ENCODE measurements at places on chromosomes 13 and 19.

- no peak for DNase-seq
These were observed 79.2 kb downstream of the IRS2 start for GRCh38 chr13:109707044-109707741.

- DNase-seq, result no peak
These were observed 19.6 kb downstream of the FRY start for GRCh38 chr13:32051156-32051555.

DNA sequence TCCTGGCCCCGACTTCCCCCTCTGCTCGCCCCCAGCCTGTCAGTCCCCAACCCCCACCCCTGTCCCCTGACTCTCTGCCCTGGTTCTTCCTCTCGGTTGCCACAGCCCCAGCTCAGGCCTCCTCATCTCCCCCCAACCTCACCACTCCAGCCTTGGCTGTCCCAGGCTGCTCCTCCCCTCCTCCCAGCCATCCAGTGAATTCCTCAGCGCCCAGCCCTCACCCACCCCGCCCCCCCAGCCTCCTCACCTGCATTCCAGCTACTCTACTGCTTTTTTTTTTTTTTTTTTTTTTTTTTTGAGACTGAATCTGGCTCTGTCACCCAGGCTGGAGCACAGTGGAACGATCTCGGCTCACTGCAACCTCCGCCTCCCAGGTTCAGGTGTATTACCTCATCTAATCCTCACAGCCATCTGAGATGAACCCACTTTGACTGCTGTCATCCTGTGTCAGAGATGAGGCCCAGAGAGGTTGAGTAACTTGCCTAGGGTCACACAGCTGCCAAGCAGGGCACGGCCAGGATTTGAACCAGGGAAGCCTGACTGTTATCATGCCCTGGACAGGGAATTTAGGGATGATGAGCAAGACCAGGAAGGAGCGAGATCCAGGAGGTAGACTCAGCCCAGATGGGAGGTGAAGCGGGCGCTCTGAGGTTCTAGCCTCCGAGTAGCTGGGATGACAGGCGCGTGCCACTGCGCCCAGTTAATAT is 2.6 kb downstream of the SULT2B1 start:
- DNase-seq, result no peak

DNA sequence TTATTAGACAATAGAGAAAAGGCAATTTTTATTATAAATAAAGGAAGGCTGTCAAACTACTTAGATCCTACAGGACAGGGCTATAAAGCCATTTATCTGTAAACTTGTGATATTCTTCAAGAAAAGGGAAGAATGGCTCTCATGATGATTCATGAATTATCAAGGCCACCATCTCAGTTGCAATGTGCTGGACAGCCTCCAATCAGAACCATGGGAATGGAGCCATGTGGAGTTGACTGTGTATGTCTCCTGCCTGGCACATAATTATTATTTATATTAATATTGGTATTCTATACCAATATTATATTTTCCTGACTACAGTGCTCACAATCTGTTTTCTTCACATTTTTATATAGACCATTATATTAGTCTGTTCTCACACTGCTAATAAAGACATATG is 560.5 kb upstream of the MIR17HG start:
- DNase-seq, result no peak

- DNase-seq, result no peak
These were observed 668 bp upstream of the ARHGAP45 start for GRCh38 chr19:1066251-1066747.

- DNase-seq, result no peak
These were observed 861.9 kb downstream of the GPC5 start for GRCh38 chr13:92260363-92260762.

- no peak for DNase-seq
These were observed 11.5 kb downstream of the HIPK4 start for GRCh38 chr19:40378509-40378908.

DNA sequence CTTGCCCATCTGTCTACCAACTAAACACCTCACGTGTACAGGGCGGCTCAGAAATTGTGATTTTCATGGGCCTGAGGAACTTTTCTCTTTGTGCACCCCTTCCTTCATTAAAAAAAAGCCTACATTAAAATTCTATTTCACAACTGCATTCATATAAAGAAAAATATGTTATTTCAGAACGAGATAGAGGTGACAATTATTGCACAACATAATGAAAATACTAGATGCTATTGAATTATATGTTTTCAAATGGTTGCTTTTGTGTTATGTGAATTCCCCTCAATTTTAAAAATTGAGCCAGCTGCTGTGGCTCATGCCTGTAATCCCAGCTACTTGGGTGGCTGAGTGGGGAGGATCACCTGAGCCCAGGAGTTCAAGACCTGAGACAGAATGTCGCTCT is 5.2 kb downstream of the SLC1A6 start:
- no peak for DNase-seq

GRCh38 chr19:52786078-52786463 is 520 bp downstream of the ZNF600 start:
- no peak for DNase-seq

DNA sequence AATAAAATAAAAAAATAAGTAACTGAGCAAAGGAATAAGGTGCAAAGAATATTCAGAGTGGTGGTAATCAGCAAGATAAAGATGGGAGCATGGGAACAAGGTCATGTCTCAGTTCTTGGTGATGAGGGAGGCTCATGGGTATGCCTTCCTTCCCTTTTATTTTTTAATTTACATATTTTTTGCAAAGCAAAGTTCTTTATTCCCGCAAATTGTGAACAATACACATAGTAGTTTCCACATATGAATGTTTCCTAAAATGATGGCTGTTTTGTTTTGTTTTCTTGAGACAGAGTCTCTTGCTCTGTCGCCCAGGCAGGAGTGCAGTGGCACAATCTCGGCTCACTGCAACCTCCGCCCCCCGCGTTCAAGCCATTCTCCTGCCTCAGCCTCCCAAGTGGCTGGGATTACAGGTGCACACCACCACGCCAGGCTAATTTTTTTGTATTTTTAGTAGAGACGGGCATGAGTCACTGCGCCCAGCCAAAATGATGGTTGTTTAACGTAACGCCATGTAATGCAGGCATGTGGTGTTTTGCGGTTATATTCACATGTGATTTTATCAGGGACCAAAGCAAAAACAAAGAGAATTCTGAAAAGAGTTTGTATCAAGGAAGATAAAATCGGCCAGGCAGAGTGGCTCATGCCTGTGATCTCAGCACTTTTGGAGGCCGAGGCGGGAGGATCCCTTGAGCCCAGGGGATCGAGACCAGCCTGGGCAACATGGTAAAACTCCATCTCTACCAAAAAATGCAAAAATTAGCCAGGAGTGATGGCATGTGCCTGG is 4.5 kb upstream of the ADGRE2 start:
- no peak for DNase-seq

DNA sequence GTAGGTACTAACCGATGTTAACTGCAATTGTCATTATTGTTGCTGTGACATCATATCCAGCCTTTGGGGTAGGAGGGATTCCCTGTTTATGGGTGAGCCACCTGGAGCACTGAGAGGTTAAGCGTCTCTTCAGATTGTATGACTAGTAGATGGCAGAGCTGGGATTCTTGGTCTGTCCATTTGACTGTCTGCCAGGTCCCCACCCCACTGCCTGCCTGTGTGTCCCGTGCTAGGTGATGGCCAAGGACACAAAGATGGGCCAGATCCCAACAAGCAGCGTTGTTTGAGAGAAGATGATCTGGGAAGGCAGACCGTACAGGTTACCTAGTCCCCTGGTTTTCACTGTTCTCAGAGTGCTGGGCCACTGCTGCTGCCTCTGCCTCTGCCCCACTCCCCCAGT is 16.6 kb downstream of the PPP2R1A start:
- DNase-seq, result no peak

- no peak for DNase-seq
These were observed 2.9 kb downstream of the C3 start for GRCh38 chr19:6717441-6717971.

GRCh38 chr19:8355631-8356402 is 8.1 kb upstream of the ANGPTL4 start:
- no peak for DNase-seq

DNA sequence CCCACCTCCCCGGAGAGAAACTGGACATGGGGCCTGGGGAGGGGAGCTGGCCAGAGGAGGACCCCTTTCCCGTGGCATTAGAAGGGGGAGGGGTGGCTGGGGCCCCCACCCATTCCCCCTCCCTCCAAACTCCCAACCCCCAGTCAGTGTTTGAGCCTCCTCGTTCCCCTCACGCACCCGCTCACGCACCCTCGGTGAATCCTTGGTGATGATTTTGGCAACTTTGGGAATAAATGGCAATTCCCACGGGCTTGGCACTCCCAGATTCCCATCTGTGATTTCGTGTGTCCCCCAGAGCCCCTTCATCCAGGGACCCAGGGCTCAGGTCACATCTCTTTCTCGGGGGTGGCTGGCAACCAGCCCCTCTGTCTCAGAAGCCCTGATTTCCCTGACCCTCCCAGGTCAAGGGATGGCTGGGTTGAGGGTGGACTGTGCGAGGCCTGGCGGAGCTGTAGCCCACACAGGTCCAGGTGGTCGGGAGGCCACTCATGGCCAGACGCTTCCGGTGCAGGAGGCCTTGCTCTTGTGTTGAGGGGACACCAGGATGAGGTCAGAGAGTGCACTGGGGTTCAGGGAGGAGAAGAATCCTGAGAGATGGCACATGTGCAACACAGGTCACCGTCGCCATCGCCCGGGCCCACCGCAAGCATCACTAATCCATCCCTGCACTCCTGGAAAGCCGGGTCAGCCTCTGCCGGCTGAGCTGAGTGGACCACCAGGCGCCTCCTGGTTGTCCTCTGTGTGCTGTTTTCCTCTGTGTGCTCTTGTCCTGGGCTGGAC is 20.7 kb downstream of the EPN1 start:
- DNase-seq, result no peak

- DNase-seq, result no peak
These were observed 10.9 kb downstream of the EXOC3L2 start for GRCh38 chr19:45234089-45234869.

- no peak for DNase-seq
These were observed 1331.5 kb upstream of the PCDH20 start for GRCh38 chr13:62747152-62747551.

GRCh38 chr19:55256562-55257460 is 2.0 kb downstream of the PPP6R1 start:
- no peak for DNase-seq

GRCh38 chr19:47152632-47153031 is 22.0 kb downstream of the SAE1 start:
- DNase-seq, result no peak

DNA sequence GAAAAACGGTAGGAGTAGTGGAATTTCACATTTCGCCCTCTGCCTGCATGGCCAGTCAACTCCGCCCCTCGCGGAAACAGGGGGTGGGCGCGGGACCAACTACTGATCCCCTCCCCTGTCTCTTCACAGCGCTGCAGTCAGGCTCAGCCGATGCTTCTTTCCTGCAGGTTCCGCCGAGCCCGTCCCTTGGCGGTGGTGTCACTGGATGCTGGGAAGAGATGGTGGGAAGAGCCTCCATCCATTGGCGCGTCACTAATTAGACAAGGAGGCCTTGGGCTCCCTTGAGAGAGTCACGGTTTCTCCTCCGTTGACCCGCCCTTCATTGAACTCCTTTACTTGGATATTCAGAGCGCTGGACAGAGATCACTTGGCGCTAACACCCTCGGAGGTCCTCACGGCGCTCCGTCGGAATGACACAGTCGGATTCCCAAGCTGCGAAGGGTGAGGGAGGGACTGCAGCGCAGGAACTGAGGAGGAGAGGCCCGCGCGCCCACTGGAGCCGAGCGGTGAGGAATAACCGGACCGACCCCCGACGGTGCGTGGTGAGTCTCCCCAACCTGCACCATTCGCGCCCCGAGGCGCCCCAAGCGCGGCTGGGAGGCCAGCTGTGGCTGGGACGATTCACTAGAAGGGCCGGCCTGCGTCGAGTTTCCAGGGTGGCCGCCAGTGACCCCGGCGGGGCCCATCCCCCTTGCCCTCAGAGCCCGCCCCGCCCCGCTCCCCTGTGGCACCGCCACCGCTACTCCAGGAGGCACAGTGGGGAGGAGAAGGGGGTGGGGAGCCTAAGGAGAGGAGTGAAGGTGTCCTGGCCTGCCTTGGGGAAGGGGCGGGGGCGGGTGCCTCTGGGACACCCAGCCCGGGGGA is 11.2 kb upstream of the CEACAM21 start:
- no peak for DNase-seq

- no peak for DNase-seq
These were observed 28.2 kb downstream of the LTBP4 start for GRCh38 chr19:40629346-40629745.

- DNase-seq, result no peak
These were observed 131.6 kb downstream of the COG6 start for GRCh38 chr13:39787086-39787487.

- no peak for DNase-seq
These were observed 68.3 kb downstream of the FGF14 start for GRCh38 chr13:102333320-102334198.

DNA sequence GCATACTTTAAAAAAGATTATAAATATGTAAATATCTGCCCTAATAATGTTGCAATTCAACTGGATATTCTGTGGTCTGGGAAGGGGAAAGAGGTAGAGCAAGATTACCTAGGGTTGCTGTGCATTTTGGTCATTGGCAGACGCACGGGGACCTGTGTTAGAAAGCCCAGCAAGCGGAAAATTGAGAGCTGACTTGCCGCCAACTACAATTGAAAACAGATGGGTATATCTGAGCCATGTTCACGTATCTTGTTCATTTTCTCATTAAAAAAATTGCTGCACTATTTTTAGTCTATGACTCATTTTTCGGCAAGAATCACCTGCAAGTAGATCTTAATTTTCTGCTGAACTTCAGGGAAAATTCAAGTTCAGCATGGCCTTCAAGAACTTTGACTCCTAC is 308.5 kb upstream of the TMTC4 start:
- no peak for DNase-seq

GRCh38 chr13:101554420-101555125 is 102.1 kb downstream of the ITGBL1 start:
- no peak for DNase-seq

- DNase-seq, result no peak
These were observed 1.9 kb downstream of the CDK8 start for GRCh38 chr13:26255691-26256277.

GRCh38 chr13:113518076-113518803 is 27.7 kb upstream of the DCUN1D2 start:
- DNase-seq, result no peak

- DNase-seq, result no peak
These were observed 147.3 kb upstream of the GPC6 start for GRCh38 chr13:93079294-93079693.

DNA sequence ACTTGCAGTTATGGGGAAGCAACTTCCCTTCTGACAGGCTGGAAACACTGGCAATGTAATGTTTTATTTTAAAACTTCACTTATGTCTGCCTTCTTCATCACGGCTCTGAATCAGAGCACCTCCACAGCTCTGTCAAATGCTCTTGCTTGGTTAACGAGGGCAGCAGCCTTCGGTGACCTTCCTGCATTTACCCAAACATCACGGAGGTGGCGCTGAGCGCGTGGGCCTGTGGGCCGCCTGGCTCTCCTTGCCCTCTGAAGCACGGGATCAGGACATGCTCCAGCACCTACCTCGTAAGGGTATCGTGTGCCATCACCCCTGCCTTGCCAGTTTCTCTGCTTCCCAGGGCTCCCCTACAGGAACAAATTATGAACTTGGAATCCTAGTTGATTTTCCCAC is 310.0 kb downstream of the TEX29 start:
- no peak for DNase-seq

DNA sequence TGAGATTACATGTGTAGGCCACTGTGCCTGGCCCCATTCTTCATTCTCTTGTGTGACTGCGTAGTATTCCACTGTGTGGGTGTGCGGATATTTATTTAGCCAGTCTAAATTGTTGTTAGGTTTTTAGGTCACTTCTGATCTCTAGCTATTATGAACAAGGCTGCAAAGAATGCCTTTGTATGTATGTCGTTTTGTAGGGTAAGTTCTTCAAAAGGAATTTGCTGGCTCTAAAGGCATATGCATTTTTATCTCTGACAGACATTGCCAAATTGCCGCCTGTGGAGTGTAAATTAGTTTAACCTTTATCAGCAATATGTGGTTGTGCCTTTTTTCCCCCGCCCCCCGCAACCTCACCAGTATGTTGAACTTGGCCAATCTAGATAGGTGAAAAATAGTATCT is 30.3 kb upstream of the EHD2 start:
- DNase-seq, result no peak
